ENCODE measurements at places on chromosomes 3 and 15. TPM values are rescaled to one million over a fixed set of nuclear protein-coding genes. Genes with fewer than 3 reads are reported as not detected.

Gene SV2B
- total RNA-seq = 0.29 TPM

Gene TMEM207
- total RNA-seq = not detected

Gene ISLR
- 0.36 TPM for total RNA-seq

Gene CNTN4
- not detected for total RNA-seq

Gene GOLGA8J
- not detected for total RNA-seq

Gene ADCY5
- total RNA-seq = 0.45 TPM

Measured in A549 treated with dexamethasone at 1 μM for 4 hours (cell line).